ENCODE measurements at places on chromosomes 4 and X. TPM values are rescaled to one million over a fixed set of nuclear protein-coding genes. Genes with fewer than 3 reads are reported as not detected.

- no peak for DNase-seq
Observed at GRCh38 chrX:11298600-11298999, 5.4 kb downstream of the AMELX start.

- no peak for DNase-seq
Observed at GRCh38 chr4:162852642-162853041, 314.0 kb downstream of the NAF1 start.

Gene LRP2BP
- not detected for total RNA-seq

Gene GPC3
- 6.1 TPM for total RNA-seq

- no peak for DNase-seq
Observed at GRCh38 chr4:42454755-42455420, 57.6 kb downstream of the SHISA3 start.

GRCh38 chrX:47814851-47815250 is 21.9 kb upstream of the ZNF81 start:
- no peak for DNase-seq

- no peak for DNase-seq
Observed at GRCh38 chr4:161655148-161655547, 508.7 kb downstream of the FSTL5 start.

Gene TKTL2
- not detected for total RNA-seq

- no peak for DNase-seq
Observed at GRCh38 chrX:14927401-14927800, 54.2 kb downstream of the MOSPD2 start.

- no peak for DNase-seq
Observed at GRCh38 chr4:155818639-155819038, 47.4 kb downstream of the ASIC5 start.

Gene GIMD1
- not detected for total RNA-seq

DNA sequence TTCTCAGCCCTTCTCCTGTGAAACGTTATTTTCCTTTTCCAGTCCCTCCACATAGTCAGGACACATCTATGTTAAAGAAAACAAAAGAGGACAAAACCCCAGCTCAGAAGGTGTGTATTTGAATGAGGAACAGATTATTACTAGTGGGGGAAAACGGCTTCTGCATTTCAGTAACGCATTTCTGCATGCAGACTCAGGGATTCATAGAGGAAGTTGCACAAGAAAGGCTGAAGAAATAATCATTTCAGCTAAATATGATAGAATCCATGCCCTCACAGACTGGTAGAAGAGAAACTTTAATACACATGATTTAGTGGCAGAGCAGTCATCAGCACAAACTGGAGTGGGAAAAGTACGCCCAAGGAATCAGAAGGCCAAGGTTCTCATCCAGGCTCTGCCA is 270.8 kb upstream of the FGF13 start:
- DNase-seq: no peak

All from stomach (tissue), 19 donors.